ENCODE measurements at places on chromosomes 2 and 18.

- no peak for DNase-seq
Observed at GRCh38 chr18:69887256-69887655, 60.4 kb downstream of the CD226 start.

DNA sequence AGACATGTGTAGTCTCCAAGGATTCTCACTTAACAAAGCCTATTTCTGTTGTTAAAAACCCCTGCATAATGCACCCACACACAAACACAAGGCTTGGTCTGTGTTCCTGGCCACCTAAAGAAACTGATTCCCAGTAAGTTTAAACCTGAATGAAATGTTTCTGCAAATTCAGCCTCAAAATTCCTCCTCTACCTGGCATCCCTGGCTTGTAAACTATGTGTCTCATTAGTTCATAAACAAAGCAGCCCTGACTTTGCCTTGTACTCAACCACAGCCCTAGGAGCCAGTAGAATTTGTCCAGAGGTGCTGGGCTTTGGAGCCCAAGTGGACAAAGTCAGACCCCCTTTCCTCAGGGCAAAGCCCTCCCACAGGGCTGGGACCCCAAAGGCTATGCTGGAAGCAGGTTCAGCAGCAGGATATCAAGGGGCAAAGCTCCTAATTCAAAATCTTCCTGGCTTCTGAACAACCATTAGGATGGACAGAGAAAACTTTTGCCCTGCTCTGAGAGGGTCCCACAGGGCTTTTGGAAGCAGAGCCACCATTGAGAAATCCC lies 2.6 kb upstream of the HOXD13 start:
- no peak for DNase-seq

- DNase-seq, result no peak
Observed at GRCh38 chr18:58139459-58140386, 95.7 kb downstream of the NEDD4L start.

GRCh38 chr2:164449706-164450105 lies 171.6 kb downstream of the GRB14 start:
- DNase-seq, result no peak

- DNase-seq, result no peak
Observed at GRCh38 chr2:29705616-29706015, 215.8 kb downstream of the ALK start.

GRCh38 chr18:55908901-55909366 lies 320.9 kb upstream of the TCF4 start:
- no peak for DNase-seq

GRCh38 chr2:236093134-236093533 lies 75.1 kb downstream of the GBX2 start:
- no peak for DNase-seq

DNA sequence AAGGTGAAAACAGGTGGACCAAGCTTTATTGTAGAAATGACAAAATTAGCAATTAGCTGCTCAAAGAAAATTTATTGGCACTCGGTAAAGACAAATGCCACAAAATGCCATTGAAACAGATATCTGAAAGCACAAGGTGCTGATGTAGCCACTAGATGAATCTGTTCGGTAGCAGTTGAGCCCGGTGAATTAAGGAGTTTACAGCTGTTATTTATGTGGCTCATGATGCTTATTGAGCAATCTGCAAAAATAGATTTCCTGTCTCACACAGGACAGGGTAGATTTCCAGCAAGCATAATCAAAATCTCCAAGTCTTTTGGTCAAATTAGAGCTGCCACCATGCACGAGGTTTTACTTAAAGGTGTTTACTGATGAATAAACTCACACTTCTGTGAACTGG lies 182.2 kb downstream of the PPP1R1C start:
- DNase-seq, result no peak

DNA sequence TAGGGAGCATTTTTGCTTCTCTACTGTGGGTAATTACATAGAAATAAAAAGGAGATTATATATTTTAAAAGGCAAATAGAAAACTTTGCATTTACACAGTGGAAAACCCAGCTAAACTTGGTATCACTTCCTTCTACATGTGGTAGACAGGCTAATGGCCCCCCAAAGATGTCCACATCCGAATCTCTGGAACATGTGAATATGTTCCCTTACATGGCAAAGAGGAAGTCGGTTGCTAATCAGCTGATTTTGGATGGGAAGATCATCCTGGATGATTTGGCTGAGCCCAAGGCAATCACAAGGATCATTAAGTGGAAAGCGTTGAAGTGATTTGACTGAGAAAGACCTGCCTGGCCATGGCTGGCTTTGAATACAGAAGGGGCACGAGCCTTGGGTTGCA lies 26.2 kb downstream of the CREG2 start:
- DNase-seq, result no peak

GRCh38 chr18:11004294-11004693 lies 145.1 kb downstream of the PIEZO2 start:
- no peak for DNase-seq

- no peak for DNase-seq
Observed at GRCh38 chr2:28941008-28941407, 40.1 kb upstream of the TOGARAM2 start.

DNA sequence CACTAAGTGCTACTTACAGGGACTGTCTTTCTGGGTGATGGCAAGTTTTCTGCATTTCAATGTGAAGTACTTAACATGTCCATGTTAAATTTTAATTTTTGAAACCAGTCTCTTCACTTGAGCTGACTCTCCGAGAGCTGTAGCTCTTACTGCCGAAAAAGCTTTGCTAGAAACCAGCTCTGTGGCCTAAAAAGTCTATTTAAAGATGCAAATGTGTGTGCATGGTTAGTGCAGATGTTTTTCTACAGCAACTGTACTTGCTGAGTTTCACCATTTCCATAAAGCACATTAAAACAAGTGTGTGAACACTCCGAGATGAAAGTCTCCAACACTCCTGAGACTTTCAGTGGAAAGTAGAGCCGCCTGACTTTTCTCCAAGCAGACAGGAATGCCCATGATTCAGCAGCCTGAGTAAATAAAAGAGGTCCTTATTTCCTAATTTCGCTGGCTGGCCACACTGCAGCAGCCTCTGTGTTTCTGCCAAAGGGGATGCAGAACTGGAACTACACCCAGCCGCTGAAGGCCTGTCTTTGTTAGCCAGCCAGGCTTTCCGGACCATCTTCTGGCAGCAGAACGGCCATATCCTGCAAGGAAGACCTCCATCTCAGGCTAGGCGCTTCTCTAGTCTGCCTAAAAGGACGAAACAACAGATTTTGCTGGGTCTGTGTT lies 121.2 kb downstream of the ZNF521 start:
- no peak for DNase-seq

DNA sequence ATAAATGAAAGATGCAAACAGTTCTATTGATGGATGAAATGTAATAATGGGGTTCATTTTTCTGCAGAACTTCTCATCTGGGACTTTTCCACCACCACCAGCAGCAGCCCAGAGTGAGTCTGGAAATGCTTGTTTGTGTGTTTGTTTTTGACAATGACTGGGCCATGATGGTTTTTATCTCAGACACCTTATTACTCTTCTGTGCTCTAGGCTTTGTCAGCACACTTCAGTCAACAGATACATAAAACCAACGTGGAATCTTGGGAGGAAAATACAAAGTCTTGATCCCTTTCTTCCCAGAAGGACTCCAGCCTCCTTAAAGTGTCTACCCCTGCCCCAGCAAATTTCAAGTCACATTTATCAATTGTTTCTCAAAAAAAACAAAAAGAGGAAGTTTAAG lies 134.0 kb downstream of the MREG start:
- DNase-seq, result no peak

DNA sequence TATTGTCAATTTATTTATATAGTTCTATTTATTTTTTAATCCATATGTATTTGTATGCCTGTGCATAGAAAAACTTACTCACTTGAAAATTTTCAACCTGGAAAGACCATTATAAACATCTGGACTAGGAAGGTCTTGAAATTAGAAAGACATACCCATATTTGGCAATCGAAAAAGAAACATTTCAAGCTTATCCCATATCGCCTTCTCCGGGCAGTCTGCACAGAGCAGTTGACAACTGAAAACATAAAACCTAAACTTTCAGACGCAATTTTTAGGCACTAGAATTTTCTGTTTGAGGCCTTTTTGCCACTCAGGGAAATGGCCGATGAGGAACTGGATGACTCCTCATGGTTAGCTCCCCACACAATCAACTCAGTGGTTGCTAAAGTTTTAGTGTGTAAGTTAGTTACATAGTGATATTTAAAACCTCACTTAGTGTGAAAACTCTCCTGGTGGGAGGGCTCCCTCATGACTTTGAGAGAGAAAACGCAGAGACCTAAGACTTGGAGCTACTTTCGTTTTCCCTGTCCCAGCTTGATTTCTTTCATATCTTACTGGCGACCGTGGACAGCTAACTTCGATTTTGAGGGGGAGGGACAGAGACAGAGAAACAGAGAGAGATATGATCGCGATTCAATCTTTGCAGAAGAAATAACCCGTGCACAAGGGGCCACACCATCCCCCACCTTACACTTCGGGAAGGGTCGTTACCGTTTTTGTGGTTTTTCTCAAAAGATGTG lies 3.2 kb upstream of the HOXD12 start:
- DNase-seq, result no peak

DNA sequence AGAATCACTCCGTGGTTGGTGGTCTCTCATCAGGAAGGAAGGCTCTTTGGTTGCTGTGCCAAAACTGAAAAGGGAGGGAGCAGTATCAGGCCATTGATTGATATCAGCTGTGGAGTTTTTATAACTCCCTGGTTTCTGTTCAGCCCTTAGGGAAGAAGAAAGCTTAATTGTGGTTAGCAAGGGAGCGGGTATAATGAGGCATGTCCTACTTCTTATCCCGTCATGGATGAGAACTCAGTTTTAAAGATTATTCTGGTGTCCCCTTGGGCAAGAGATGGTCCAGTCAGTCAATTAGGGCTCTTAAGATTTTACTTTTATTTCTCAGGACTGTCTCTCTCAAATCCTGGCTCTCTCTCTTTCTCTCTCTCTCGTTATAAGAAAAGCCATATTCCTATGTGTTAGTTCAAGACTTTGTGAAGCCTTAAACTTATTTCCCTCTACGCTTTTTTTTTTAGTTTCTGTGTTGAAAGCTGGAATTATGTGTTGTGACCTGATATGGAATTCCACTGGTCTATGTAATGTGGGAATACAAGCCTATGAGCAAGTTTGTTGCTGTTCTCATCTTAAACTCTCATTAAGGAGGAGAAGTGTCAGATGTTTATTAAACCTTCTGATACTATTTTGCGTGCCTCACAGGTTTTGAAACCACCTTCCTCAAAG lies 514.0 kb upstream of the CDH2 start:
- DNase-seq, result no peak

GRCh38 chr2:195407783-195408182 lies 249.2 kb upstream of the SLC39A10 start:
- DNase-seq, result no peak

- no peak for DNase-seq
Observed at GRCh38 chr2:42823744-42824453, 31.5 kb upstream of the HAAO start.

DNA sequence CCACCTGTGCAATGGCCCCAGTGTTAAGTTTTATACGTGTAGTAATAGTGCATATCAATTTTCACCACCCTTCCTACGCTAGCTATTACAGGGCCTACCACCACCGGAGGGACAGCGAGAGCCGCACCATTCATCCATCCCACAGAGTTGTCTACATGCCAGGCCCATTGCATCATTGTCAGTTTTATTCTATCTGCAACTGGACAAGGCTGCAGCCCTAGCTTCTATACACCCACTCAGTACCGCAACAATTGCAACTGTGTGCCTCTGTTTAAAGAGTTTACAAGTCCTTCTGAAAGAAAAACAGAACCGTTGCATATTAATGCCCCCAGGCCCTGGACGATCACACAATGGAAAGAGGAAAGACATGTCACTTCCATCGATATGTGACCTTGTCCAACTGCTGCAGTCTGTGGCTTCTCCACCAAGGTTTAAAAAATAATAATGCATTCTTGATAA lies 58.6 kb downstream of the ZEB2 start:
- no peak for DNase-seq

DNA sequence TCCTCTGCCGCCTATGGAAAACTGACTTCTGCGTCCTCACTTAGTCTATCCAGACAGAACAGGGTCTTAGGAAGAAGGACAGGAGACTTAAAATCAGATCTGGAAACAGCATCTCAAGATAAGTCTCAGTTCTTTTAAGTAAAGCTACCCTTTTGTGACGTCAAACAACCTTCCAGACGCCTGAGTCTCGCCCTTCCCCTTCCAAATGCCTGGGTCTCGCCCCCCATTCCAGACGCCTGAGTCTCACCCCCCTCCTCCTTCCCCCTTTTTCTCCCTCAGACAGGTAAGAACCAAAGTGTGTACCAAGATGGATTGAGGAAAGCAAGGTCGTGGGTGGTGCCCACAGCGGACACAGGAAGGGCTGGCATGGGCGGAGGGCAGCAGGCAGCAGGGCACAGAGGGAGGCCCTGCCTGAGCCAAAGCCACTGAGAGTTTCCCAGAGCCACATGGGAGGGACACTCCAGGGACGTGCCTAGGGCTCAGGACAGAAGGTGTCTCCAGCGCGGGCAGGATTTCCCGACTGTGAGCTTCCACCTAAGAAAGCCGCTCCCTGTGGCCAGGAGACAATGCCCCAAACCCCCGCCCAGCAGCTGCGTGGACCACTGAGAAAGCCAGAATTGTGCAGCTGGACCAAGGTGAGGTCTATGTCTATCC lies 51.3 kb downstream of the ANKMY1 start:
- DNase-seq, result no peak

- peak; percentile 83 for DNase-seq
Observed at GRCh38 chr2:127415593-127416505, 2.4 kb upstream of the PROC start.

DNA sequence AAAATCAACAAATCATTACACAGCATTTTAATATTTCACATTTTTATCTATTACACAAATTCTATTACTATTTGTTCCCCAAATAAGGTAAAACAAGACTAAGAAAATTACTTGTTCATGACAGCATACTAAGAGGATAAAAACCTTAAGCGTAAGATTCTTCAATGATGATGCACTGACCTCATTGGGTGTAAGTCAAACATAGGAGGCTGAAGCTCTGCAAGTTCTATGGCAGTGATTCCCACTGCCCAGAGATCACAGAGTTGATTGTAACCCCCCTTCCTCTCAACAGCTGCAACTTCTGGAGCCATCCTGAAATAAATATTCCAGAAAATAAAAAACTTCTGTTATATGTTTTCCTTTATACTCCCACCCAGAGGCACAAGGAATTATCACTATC lies 82.2 kb upstream of the CDKL4 start:
- DNase-seq, result no peak

GRCh38 chr18:69935319-69936190 lies 12.1 kb downstream of the CD226 start:
- DNase-seq, result peak; percentile 29

DNA sequence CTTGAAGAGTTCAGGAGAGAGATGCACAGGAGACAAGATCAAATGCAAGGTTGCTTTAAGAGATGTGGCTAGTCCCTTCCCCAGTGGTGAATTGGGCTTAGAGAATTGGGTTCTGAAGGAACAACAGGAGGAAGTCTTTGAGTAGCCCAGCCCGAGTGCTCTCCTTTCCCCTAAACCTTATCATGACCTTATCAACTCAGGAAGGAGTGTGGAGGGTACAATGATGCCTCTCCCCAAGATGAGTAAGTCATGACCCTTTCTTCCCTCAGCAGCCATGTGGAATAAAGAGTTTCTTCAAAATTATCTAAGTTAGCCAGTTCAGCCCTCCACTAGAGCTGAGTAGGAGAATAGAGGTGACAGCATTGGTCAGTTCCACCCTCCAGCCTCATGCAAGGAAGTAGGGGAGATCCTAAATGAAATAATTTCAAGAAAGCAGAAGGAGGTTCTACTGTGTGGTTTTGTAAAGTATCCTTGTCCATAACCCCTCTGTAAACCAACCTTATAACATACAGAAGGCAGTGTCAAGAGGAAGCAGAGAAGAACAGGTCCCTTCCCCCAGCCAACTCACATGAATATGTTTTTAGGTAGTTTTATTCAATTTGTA lies 88.4 kb downstream of the ARHGAP15 start:
- DNase-seq, result no peak
